ENCODE measurements at places on chromosomes 3 and 15. TPM values are rescaled to one million over a fixed set of nuclear protein-coding genes. Genes with fewer than 3 reads are reported as not detected.

GRCh38 chr3:53250881-53251605 lies 4.8 kb downstream of the TKT start:
- no peak for DNase-seq

- DNase-seq: no peak
Measured at GRCh38 chr3:66405701-66406091, 95.1 kb downstream of the LRIG1 start.

GALNT15 gene
- total RNA-seq: not detected

BTLA gene
- total RNA-seq: not detected

TMC3 gene
- not detected for total RNA-seq

DNA sequence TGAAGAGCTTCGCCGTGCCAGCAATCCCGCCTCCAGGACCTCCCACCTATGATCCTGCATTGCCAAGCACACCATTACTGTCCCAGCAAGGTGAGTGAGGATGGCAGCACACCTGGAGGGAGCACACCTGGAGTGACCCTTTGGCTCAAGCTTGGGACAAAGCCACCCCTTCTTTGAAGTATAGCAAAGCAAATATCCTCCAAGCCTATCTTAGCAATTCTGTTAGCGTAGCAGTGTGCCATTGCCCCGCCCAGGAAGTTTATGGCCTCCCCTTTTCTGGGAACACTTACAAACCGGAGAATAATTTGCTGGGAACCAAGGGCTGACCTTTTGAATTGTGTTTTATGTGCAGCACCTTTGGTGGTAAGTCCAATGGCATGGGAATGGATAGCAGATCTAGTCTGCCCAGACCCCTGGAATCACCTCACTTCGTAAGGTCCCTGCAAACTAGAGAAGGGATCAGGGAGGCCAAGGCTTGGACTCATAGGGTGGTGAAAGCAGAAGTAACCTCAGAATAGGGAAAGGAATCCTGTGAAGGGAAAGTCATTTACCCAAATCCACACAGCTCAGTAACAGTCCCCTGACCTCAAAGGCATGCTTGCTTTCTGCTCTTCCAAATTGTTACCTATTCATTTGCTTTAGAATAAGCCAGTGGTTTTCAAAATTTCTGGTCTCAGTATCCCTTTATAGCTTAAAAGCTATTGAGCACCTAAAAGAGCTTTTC lies 70.1 kb downstream of the HCN4 start:
- DNase-seq: no peak

GRCh38 chr3:119778811-119779210 lies 3.1 kb upstream of the NR1I2 start:
- no peak for DNase-seq

DNA sequence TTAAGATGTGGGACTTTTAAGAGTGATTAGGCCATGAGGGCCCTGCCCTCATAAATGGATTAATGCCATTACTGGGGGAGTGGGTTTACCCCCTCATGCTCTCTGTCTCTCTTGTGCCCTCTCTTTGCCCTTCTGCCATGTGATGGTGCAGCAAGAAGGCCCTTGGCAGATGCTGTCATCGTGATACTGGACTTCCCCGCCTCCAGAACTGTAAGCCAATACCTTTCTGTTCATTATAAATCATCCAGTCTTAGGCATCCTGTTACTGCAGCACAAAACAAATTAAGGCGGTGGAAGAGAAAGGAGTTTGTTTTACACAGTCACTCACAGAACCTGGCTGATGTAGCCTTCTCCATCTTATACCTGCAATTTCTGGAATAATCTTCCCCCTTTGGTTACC lies 360.3 kb upstream of the TBL1XR1 start:
- no peak for DNase-seq

HDAC11 gene
- total RNA-seq: 15.8 TPM

WWTR1 gene
- total RNA-seq: 31.1 TPM

- peak; percentile 16 for DNase-seq
Measured at GRCh38 chr3:146152834-146153233, 8.2 kb downstream of the PLOD2 start.

REC114 gene
- total RNA-seq: not detected

DNA sequence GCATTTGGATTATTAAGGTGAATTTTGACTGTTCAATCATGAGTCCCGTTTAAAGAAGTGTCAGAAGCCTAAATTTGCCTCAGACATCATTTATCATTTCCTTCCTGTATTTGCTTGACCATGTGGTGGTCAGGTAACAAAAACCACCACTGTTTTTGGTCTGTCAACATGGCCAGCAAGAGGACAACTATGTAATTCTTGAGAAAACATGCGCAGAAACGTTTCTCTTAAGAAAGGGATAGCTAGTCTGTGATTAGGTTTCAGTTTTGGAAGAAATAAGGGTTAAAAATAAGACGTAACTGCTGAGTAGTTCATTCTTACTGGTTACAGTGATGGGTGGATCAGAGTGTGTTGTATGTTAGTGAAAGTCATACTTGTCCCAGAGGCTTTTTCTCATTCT lies 204.5 kb downstream of the AKAP13 start:
- no peak for DNase-seq

DNA sequence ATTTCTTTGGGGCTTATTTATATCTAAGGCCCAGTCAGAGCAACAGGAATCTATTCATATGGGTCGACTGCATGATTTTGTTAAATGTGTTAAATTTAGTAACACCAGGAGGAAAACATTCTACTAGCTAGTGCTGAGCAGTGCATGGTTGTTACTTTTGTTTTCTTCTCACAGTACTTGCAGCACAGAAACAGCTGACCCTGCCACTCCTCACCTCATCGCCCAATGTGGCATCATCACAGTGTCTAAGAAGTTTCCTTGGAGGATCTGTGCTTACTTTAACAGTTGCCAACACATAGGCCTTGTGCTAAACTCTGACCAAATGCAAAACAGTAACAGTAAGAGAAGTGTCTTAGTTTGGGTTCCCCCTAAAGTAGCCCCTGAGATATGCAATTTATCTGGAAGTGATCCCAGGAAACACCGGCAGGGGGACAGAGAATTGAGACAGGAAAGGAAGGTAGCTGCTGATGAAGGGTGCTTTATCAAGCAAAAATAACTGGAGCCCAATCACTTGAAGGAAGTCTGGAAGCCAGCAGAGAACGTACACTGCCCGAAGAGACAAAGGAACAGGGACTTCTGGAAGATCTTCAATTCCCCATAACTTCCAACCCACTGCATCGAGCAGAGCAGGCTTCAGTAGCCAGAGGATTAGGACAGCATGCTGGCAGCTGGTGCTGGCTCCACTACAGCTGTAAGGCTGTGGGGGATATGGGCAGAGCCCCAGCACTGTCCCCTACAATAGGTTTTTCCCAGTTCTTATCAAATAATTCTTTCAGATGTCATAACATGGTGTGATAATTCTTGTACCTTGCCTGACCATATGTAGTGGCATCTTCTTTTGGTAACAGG lies 36.0 kb upstream of the ULK4 start:
- DNase-seq: peak; percentile 74

GRCh38 chr15:88702983-88703382 lies 64.2 kb downstream of the ISG20 start:
- no peak for DNase-seq

GRCh38 chr3:19256313-19256712 lies 108.0 kb downstream of the KCNH8 start:
- DNase-seq: peak; percentile 62

GRCh38 chr3:194760494-194761137 lies 74.9 kb downstream of the FAM43A start:
- no peak for DNase-seq

- DNase-seq: peak; percentile 26
Measured at GRCh38 chr3:106542101-106542769, 673.4 kb upstream of the CBLB start.

- no peak for DNase-seq
Measured at GRCh38 chr3:32992310-32992686, 40.9 kb downstream of the CCR4 start.

DNA sequence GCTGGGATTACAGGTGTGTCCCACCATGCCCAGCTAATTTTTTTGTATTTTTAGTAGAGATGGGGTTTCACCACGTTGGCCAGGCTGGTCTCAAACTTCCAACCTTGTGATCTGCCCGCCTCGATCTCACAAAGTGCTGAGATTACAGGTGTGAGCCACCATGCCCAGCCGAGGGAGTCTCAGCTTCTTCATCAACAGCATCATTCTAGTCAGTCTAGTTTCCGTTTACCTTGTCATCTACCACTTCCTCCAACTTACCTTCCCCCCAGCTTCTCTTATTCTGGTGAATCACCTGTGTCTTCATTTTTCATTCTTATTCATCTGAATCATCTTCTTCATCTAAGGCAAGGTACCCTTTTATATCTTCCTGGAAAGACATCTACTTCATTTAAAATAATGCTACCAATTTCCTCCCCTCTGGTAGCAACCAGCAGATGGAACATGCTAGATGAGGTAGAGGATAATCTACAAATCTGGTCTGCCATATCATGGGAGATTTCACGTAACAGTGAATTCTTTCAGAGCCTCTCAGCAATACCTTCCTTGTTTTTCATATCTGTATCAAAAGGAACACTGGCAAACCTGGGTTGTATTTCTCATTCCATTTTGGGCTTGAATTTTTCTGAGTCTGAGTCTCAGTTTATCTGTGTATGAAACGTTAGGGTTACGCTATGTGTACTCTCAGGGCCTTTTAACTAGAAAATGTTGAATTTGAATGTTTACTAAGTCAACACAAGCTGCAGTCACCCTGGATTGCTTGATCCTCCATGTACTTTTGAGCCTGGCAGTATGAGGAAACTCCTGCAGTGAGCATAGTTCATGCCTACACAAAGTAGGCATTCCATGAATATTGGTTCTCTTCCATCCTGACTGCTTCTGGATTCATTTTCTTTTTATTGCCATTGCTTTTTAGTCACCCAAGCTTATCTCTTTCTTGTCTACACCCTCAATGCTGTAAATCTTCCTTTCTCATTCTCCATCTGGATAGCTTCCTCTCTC lies 16.8 kb downstream of the LPP start:
- DNase-seq: no peak

WDR72 gene
- total RNA-seq: 1.9 TPM

PIGZ gene
- total RNA-seq: not detected

DNA sequence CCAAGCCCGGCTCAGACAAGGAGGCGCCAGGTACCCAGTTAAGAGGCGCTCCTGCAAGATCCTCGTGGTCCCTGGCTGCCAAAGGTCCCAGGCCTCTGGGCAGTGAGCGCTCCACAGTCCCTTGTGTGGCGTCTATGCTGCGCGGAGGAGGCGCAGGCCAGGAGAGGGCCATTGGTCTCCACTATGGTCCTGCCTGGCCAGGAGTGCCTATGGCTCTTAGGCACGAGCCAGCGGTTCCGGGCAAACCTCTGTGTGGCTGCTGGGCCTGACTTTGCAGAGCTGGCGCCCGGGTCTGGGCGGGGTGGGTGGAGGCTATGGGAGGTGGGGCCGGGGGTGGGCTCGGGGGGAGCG lies 660 bp upstream of the ADAMTSL3 start:
- DNase-seq: no peak

FOXL2 gene
- 3.5 TPM for total RNA-seq

- DNase-seq: no peak
Measured at GRCh38 chr3:156792945-156793344, 33.2 kb upstream of the LEKR1 start.

AHSG gene
- total RNA-seq: not detected

- DNase-seq: no peak
Measured at GRCh38 chr3:15660055-15660935, 58.8 kb downstream of the BTD start.

- no peak for DNase-seq
Measured at GRCh38 chr15:47733085-47733484, 15.8 kb downstream of the SEMA6D start.

- DNase-seq: no peak
Measured at GRCh38 chr3:124362455-124362854, 367.8 kb upstream of the UMPS start.

- peak; percentile 58 for DNase-seq
Measured at GRCh38 chr3:142987080-142987700, 14.2 kb upstream of the U2SURP start.

LMAN1L gene
- total RNA-seq: not detected

CLSTN2 gene
- 0.83 TPM for total RNA-seq

MUC4 gene
- total RNA-seq: 1.3 TPM

DNA sequence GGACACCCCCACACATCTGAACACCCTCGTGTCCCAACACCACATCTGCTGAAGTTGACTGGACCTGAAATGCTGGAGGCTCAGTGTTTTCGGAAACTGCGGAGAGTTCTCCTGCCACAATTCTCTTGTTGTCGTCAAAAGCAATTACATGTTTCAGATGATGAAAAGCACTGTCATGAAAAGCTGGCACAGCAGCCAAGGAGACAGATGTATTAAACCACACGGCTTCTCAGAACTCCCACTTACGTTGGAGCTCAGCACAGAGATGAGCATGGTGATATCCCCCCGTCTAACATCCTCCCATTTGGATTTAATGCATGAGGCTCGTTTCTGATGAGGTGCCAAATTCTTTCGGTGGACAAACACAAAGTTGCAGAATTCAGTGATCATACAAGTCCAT lies 180.1 kb downstream of the RORA start:
- DNase-seq: no peak

DNA sequence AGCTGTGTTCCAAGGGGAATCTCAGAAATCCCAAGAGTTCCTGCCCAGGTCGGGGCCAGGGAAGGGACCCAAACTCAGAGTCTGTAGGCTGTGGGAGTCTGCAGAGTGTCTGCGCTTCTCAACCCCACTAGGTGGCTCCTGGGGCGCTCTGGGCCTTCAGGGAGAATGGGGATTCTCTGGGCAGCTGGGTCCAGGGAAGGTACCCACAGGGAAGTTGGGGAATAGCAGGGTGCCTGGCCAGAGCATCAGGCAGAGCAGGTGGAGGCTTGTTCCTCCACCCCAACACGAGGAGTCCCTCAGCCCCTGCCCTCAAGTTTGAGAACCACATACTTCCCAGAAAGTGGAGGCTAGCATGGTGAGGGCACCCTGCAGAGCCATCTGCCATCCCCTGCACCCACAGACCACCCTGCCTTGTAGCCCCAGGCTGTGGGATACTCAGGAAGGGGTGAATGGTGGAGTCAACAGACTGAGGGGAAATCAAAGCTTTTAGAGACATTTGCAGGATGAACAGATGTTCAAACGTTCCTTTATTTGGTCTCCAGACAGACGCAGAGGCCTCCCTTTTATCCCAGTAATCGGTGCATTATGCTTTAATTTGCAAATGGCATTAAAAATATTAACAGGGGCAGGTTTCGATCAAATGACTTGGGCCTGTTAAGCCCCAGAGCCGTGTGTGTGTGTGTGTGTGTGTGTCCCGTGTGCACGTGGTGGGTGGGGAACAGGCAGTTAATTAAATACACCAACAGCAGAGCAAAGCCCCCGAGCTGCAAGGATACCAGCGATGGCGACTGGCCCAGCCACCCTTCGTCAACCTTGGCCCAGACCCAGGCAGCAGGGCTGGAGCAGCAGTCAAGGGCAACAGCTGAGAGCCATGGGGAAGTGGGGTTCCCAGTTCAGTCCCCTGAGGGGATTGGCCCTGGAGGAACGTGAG lies 57.7 kb downstream of the DNAJB8 start:
- DNase-seq: peak; percentile 63

ZNF80 gene
- not detected for total RNA-seq

DNA sequence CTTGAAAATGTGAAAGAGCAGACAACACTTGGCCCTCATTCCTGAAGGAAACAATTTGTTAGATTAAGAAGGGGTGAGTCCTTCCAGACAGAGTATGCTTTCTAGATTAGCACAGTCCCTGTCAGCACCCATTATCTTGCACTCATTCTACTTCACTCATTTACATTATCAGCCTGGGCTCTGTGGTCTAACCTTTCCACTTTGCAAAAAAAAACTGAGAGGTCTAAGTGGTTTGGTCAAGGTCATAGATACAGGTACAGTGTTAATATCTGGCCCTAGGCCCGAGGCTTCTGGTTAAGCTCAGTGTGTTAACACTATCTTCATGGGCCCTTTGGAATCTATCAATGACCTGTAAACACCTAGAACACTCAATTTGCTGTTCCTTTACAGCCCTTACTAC lies 123.4 kb upstream of the LRRN1 start:
- DNase-seq: no peak
